ENCODE measurements at places on chromosomes 1 and 21.

GRCh38 chr1:67683316-67683715 lies 1.7 kb upstream of the GADD45A start:
- DNase-seq, result no peak

DNA sequence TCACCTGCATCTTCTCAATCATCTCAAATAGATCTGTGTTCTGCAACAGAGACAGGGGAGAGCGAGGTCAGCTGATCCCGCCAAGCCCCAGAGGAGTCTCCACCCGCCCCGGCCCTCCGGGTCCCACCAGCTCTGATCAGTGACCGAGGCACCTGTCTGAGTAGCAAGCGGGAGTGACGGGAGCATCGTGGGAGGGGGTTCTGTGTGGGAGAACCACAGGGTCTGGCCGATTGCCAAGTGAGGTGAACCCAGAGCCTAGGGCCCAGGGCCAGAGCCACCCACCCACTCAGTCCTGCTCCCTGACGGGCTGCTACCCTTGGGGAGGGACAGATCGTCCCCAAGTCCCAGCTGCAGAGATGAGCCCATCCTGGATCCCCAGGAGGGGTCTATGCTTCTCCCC lies 49.1 kb downstream of the RAP1GAP start:
- DNase-seq, result no peak

DNA sequence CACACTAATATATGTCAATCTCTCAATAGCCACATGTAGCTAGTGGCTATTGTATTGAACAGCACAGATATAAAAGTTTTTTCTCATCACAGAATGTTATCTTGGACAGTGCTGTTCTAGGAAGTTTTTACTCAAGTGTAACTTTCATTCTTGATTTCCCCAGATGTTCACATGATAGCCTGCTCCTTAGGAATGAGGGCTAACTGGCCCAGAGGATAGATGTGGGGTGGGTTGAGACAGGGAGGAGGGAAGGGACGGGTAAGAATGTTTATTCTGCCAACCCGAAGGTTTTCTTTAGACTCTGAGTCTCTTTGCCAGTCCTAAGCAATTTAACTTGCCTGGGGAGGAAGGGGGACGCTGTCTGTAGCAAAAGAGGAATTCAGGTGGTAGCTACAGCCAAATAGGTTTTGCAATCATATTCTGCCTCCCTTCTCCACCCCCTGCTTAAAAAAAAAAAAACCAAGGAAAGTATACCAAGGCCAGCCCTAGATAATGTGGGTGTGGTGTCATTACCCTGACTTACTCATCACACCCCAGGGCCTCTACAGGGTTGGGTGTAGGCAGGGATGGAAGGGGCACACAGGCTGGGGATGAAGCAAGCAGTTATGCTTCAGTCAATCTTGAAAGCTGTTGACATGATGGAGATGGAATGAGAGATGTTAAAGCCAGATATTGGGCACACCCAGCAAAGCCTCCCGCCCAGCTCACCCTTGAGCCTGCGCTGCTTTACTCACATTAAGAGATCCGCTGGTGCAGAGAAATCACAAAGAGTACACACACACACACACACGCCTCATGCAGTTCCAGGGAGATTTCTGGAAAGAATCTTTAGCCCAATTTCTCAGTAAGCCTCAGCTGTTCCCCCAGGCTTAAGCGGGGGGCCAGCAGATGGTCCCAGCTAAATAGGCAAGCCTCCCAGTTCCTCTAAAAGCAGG lies 59.9 kb downstream of the PLXNA2 start:
- no peak for DNase-seq

GRCh38 chr1:75985827-75986226 lies 53.6 kb upstream of the ASB17 start:
- DNase-seq, result no peak

Data from stimulated activated CD4-positive, alpha-beta T cell treated with anti-CD3 and anti-CD28 coated beads, Interleukin-2, amount 100 ng/mL, for 48 hours (primary cell).